ENCODE measurements at places on chromosomes 1 and 21.

DNA sequence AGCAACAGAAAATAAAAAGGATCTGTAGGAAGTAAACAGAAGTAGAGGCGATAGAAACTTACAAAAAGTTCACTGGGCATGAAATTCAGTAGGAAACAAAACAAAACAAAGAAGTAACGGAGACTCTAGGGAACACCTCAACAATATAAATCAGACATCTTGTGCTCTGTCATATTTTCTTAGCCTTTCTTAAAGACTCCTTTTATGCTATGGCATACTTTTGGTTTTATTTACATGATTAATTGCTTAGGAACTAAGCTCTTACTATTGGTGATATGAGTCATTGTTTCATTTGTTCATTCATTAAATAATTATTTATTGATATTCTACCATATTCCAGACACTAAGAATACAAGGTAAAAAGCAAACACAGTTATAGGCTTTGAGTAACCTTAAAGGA, 126.6 kb downstream of the KCNT2 start:
- DNase-seq, result no peak

DNA sequence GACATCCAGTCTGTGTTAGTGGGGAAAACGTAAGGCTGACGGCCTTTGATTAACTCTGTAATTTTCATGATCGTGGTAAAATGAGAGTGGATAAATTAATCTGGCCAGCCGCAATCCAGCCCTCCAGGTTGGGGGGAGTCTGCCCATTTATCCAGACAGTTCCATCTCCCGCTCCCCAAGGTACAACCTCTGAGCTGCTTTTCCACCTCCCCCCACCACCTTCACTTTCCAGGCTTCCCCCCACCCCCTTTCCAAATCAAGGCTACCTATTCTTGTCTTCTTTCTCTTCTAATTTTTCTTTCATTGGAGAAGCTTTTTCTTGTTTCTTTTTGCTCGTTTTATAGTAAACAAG, 6.0 kb downstream of the MIER1 start:
- peak; percentile 40 for DNase-seq

- DNase-seq, result no peak
Measured at GRCh38 chr1:94006604-94007003, 97.4 kb upstream of the GCLM start.

GRCh38 chr1:42936309-42937078, 22.2 kb downstream of the SLC2A1 start:
- DNase-seq, result peak; percentile 86

GRCh38 chr1:41246568-41246967, 4.5 kb upstream of the SCMH1 start:
- no peak for DNase-seq

Data from RPMI8226 (cell line).